ENCODE measurements at places on chromosomes 12 and 14.

- no peak for DNase-seq
Measured at GRCh38 chr12:123243671-123244262, 10.5 kb downstream of the MTRFR start.

GRCh38 chr12:26276709-26277108 is 81.3 kb downstream of the SSPN start:
- no peak for DNase-seq

- no peak for DNase-seq
Measured at GRCh38 chr12:104177663-104178501, 37.7 kb upstream of the TXNRD1 start.

GRCh38 chr12:58034311-58034710 is 92.9 kb downstream of the ATP23 start:
- no peak for DNase-seq

- no peak for DNase-seq
Measured at GRCh38 chr14:93788543-93789227, 400 bp upstream of the PRIMA1 start.

DNA sequence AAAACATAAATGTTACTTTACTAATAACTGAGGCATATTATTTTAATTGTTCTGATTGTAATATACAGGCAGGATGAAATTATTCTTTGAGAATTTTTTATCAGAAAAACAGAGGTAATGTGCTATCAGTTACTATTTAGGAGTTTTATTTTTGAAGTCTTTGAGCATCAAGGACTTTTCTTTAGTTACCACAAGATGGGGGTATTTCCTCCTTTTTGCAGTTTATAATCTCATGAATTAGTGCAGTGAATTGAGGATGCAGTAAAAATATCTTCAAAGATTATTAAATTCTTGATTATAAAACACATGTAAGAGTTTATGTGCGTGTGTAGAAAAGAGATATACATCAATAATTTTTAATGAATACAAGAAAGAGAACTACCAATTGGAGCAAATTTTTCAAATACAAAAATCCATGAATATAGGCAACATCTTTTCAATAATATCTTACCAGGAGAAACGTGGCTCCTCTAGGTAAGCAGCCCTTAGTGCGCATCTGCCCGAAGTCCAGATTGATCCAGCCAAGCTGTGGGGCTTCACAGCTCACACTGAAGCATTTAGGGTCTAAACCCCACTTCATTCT is 71.6 kb downstream of the ERGIC2 start:
- no peak for DNase-seq

- DNase-seq = no peak
Measured at GRCh38 chr14:59246566-59246965, 58.1 kb downstream of the DAAM1 start.

GRCh38 chr12:42706321-42706720 is 116.8 kb upstream of the PRICKLE1 start:
- DNase-seq = no peak

DNA sequence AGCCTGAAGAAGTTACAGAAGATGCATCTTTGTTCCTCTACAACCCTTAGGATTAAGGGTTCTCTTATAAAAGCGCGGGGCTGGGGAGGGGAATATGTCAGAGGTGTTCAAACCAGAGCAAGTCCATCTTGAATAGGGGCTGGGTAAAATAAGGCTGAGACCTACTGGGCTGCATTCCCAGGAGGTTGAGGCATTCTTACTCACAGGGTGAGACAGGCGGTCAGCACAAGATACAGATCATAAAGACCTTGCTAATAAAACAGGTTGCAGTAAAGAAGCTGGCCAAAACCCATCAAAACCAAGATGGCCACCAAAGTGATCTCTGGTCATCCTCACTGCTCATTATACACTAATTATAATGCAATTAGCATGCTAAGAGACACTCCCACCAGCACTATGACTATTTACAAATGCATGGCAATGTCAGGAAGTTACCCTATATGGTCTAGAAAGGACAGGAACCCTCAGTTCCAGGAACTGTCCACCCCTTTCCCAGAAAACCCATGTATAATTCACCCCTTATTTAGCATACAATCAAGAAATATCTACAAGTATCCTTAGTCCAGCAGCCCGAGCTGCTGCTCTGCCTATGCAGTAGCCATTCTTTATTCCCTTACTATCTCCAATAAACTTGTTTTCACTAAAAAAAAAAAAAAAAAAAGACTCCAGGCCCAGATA is 108.1 kb upstream of the FOXN3 start:
- no peak for DNase-seq

DNA sequence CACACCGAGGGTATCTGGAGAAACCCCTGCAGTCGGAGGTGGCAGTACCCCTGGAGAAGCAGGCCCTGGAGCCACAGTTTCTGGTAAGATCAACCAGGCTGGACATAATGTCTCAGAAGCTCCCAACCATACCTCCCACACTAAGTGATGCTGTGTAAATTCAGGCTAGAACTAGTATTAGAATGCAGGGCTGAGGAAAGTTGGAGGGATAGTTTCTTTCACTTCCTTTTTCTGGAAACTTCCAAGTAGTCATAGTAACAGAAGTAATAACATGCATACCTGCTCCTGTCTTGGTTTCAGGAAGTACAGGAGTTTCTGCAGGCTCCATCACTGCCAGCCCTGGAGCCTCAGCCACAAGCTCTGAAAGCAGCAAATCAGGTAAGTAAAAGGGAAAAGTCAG is 228.1 kb upstream of the CNTN1 start:
- no peak for DNase-seq

DNA sequence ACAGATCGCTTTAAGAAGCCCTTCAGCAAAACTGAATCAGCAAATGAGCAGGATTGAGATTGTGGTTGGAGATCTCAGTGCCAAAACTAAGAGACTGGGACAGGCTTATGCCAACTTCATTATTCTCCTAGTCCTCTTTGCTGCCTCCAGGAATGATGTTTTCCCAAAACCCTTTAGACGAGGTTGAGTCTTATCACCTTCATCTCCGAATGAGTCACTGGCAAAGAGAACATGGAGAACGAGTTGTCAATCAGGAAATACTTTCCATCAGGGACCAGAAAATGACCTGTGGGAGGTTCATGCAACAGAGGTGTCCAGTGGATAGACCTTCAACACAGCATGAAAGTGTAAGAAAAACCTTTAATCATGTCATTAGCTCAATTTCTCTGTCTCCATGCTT is 461.5 kb downstream of the RMST start:
- no peak for DNase-seq

DNA sequence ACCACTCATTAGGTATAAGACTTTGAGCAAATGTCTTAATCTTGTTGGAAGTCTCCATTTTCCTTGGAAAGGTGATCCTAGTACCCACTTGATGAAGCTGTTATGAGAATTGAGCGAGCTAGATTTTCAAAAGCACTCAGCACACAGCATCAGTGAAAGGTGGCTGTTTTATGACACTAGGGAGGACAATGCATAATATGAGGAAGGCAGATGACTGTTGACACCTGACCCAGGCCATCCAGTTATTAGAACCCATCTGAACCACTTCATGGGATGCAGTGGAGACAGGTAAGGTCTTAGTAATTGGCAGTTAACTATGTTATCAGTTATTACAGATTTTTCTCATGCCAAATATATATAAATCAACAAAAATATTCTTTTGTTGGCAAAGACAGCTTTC is 369.9 kb upstream of the PDE3A start:
- no peak for DNase-seq

GRCh38 chr12:41190338-41190737 is 2.2 kb downstream of the PDZRN4 start:
- DNase-seq = no peak

- DNase-seq = no peak
Measured at GRCh38 chr12:107356266-107356936, 263.1 kb upstream of the CRY1 start.

DNA sequence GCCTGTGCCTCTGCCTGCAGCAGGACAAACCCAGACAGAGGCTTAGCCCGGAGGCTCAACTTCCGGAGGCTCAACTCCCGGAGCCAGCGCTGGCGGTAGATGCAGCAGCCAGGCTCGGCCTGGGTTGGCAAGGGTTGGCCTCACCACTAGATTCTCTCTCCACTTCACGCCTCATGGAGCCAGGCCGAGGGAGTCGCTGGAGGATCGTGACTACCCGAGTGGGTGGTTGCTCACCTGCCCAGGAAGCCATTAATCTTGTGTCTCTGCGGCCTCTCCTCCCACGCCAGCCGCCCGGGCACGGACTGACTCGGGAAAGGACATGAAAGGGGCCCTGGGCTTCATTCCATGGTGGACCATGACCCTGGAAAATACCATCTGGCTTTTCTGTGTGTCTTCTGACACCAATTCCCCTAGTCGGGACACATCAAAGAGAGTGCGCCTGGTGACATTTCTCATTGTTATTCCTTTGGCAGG is 20.8 kb downstream of the ESRRB start:
- no peak for DNase-seq

DNA sequence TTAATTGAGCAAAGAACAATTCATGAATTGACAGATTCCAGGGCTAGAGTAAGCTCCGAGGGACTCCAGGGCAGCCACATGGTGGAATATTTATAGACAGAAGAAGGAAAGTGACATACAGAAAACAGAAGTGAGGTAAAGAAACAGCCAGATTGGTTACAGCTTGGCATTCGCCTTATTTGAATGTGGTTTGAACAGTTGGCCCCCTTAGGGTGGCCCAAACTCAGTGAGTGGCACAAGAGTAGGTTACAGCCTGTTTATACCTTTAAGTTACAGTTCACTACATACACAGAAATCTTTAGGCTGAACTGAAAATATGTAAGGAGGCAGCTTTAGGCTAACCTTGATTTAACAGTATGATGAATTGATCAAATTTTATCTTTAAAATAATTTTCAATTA is 174.5 kb upstream of the CNOT2 start:
- DNase-seq = no peak

DNA sequence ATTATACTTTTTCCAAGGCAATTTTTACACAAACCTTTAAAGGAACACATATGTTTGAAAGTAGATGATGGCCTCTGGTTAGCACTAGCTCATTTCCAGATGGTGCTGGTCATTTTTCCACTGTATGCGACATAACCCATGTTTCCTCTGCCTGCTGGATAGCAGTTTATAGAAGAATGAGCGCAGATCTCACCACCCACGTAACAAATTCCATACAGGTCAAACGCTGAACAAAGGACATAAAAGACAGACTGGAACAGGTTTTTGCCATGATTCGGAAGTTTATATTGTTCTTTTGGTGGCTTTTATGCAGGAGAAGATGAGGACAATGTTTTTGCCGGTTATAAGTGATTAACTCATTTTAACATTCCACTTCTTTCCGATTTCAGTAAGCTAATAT is 30.7 kb downstream of the PPP1R36 start:
- no peak for DNase-seq

GRCh38 chr12:46517579-46517962 is 145.0 kb upstream of the SLC38A2 start:
- no peak for DNase-seq

DNA sequence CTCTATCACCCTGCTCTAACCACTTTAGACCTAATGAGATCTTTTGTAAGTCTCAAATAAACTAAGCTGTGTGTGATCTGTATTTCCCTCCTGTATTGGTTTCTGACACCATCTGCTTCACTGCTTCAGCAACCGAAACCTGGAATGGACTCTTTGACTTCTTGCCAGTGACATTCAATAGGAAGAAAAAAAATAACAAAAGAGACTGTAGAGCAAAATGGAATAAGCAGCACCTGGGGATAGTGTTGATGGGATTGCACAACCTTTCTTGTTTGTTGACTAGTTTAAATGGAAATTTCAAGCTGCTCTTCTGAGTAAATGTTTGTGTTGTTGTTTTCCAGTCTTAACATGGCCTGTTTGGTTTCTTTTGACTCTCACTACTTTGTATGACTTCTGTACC is 888.6 kb upstream of the SEL1L start:
- no peak for DNase-seq
